ENCODE measurements at places on chromosomes 1 and 21.

- no peak for DNase-seq
These were observed 41.4 kb downstream of the TRIM62 start for GRCh38 chr1:33140153-33141149.

DNA sequence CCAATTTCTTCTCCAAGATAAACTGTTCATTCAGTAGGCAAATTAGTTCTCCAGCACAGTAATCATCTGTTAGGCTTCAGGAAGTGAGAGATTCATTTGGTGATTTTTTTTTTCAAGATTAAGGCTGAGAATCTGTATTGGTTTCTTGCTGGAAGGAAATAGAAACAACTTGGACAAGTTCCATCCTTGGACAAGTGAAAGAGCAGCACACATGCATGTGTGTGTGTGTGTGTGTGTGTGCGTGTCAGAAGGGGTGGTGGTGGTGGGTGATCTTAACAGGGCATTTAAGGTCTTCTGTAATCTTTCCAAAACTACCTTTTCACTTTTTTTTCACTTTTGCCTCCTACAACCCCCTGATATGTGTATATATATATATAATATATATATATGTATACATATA is 15.9 kb upstream of the SUCO start:
- DNase-seq: no peak

GRCh38 chr21:34348890-34349519 is 14.8 kb upstream of the KCNE2 start:
- DNase-seq: no peak

- DNase-seq: no peak
These were observed 267.4 kb downstream of the ATG4C start for GRCh38 chr1:63051356-63051755.

- no peak for DNase-seq
These were observed 7.7 kb upstream of the CD5L start for GRCh38 chr1:157849229-157849875.

GRCh38 chr1:50231209-50231608 is 122.5 kb downstream of the ELAVL4 start:
- no peak for DNase-seq

GRCh38 chr1:13624526-13624925 is 40.9 kb downstream of the PDPN start:
- DNase-seq: no peak

- no peak for DNase-seq
These were observed 29.4 kb downstream of the PSMG1 start for GRCh38 chr21:39153842-39154241.

GRCh38 chr1:202593845-202594244 is 116.4 kb downstream of the SYT2 start:
- DNase-seq: no peak

DNA sequence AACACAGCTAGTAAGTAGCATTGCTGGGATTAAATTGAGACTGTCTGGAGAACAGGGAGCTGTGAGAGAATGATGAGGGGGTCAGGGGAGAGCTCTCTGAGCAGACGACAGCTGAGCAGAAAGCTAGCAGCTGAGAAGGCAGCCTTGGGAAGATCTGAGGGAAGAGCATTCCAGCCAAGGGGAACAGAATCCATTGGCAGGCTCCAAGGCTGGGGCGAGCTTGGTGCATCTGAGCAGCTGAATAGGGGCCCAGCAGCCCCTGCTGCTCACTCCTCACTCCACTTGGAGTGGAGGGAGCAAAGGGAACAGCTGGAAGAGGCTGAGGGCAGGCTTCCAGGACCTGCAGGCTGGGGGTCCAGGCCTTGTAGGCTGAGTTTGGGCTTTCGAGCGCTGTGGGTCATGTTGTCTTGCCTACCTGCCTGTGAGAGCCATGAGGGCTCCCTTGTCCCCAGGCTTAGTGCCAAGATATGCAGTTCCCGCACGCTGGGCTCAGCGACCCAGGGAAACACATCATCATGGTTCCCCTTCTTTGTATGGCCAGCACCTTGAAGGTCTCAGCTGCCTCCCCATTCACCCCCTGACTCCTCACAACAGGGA is 10.5 kb downstream of the ACOT11 start:
- DNase-seq: no peak

DNA sequence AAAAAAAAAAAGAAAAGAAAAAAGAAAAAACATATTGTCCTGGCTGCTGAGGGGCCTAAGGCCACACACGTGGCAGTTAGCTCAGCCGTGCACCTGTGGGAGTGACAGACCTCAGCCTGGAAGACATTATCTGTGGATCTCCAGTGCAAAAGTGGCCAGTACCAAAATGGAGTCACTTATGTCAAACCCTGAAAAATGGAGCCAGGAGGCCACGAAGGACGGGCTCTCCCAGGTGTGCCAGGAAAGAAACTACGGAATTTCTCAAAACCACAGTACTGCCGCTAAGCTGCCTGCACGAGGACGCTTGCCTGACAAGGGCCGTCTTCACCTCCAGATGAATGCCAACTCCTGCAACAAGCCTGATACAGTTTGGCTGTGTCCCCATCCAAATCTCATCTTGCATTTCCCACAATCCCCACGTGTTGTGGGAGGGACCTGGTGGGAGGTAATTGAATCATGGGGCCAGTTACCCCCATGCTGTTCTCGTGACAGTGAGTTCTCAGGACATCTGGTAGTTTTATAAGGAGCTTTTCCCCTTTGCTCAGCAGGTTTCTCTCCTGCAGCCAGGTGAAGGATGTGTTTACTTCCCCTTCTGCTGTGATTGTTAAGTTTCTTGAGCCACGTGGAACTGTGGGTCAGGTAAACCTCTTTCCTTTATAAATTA is 5.3 kb upstream of the MIB2 start:
- no peak for DNase-seq

- DNase-seq: no peak
These were observed 5.4 kb downstream of the KRTAP10-12 start for GRCh38 chr21:44702111-44702972.

- DNase-seq: no peak
These were observed 346.2 kb downstream of the SMYD3 start for GRCh38 chr1:246160905-246161304.

- DNase-seq: no peak
These were observed 43.5 kb upstream of the ATF3 start for GRCh38 chr1:212565079-212565478.

DNA sequence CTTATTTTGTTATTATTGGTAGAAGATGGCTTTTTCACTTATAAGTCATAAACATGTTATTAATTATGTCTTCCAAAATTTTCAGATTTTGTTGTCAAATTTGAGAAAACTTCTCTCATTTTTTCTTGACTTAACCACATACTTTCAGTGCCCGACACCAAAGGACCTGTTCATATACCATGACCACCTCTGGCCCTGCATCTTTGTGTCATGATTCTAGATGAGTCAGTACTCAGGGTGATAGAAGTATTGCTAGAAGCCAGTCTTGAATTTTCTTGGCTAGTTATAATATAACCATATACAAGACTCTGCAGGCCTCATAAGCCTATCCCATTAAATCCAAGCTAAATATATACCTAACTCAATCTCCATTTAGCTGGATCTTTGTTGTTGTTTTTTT is 35.4 kb upstream of the DPH5 start:
- no peak for DNase-seq

- DNase-seq: no peak
These were observed 71.4 kb downstream of the LRRC7 start for GRCh38 chr1:69639159-69639558.

DNA sequence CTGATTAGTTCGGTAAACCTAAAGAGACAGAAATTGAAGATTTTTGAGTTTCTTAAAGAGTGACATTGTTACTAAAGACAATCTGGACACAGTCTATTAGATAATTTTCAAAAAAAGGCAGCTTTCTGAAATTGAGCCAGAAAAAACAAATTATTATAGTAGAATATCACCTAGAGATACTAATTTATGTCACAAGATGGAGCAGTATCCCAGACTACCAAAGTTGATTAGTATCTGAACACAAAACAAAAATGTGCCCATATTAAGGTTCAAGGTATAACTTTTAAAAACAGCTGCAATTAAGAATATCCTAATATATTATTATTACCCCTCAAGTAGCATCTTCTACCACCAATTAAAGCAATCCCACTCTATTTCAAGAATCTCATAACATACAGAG is 40.5 kb upstream of the SYT2 start:
- DNase-seq: no peak

GRCh38 chr1:182249201-182249676 is 142.4 kb downstream of the GLUL start:
- DNase-seq: no peak

- no peak for DNase-seq
These were observed 52.1 kb downstream of the MIGA1 start for GRCh38 chr1:77831566-77831965.

DNA sequence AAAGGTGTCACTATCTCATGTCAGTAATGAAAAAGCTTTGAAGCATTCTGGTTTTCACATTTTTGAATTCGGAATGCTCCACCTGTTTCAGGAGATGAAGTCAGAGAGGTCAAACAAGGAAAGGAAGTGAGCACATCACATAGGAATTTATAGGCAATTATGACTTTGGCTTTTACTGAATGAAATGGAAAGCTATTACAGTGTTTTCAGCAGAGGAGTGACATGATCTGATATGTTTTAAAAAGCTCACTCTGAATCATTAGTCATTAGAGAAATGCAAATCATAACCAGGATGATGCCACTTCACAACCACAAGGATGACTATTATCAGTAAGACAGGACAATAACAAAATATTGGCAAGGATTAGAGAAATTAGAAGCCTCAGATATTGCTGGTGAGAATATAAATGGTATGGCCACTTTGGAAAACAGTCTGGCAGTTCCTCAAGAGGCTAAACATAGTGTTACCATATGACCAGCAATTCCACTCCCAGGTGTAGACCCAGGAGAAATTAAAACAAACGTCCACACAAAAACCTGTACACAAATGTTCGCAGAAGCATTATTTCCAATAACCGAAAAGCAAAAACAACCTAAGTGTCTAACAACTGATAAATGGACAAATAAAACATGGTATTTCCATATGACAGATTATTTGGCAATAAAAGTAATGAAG is 7.5 kb downstream of the TAF1A start:
- DNase-seq: peak; percentile 77

DNA sequence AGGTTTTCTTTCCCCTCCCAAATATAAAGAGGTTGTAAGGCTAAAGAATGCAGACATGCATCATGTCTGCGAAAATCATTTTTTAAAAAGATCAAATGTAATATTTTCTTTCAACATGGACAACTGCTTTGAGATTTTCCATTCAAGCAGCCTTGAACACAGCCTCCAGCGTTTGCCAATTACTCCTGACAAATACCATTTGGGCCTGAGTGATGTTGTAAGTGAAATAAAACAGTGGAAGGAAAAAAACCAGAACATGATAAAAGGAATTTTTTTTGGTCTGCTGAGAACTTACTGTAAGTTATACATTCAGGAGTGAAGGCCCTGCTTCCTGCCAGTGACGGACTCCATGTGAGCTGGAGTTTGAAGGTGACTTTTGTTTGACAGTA is 37.2 kb downstream of the SETD4 start:
- DNase-seq: no peak

GRCh38 chr1:173960625-173961024 is 43.5 kb upstream of the SERPINC1 start:
- DNase-seq: no peak

- DNase-seq: no peak
These were observed 203.9 kb upstream of the PROX1 start for GRCh38 chr1:213783893-213784292.

GRCh38 chr1:211384524-211384923 is 57.9 kb downstream of the TRAF5 start:
- no peak for DNase-seq

DNA sequence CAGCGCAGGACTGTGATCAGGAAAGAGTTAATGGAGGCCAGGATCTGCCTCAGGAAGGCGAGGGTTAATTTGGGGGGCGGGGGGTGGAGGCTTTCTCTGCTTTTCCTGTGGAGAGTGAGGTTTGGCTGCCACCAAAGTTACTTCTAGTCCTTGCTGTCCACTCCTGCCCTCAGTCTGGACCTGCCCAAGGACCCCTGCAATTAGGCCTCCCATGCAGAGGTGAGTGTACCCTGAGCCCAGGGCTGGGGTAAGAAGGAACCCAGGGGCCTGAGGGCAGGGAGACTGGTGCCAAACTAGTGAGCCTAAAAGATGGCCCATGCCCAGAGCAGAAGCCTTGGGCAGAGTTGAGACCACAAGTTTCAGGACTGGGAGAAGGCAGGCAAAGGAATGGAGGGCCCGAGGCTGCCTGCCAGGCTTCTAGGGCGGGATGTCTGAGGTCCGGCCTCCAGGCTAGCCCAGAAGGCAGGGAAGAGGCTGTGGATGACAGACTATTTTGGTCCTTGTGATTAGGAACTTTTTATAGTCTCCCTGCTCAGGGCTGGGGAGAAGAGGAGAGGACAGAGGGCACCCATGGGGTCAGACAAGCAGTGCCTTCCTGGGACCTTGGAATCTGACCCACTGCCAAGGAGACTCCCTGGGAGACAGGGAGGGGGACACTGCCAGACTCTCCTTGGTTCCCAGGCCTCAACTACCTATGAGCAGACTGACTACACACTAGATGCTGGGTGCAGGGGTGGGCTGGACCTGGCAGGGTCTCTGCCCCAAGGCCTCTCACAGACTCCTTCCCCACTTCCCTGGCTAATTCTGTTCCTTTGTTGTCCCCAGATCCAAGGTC is at the start of gene FAM110D:
Gene FAM110D, plus strand, starts transcription at position 172 of the 835 bp plus-strand sequence. CDS start 2,213 bp downstream, outside the sequence.
- no peak for DNase-seq

DNA sequence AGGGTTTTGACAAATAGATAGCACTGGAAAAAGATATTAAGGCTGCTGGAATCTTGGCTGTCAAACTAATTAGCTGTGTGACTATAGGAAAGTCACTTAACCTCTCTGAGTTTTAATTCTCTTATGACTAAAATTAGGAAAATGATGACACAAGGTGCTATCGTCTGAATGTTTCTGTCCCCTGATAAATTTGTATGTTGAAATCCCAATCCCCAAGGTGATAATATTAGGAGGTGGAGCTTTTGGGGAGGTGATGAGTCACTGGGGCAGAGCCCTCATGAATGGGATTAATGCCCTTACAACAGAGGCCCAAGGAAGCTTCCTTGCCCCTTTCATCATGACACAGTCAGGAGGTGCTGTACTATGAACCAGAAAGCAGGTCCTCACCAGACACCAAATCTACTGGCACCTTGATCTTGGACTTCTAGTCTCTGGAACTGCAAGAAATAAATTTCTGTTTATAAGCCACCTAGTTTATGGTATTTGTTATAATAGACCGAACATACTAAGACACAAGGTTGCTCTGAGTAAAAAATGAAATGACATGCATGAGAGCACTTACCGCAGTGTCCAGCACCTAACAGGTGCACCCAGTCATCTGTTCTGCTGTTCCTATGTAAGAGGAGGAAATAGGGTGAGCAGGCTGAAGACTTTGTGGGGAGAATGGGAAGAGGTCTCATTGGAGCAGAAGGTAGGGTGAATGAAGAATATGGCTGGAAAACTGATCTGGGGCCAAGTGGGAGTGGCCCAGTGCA is 26.3 kb upstream of the DISP1 start:
- DNase-seq: no peak

- no peak for DNase-seq
These were observed at the start of gene HSD11B1 for GRCh38 chr1:209704584-209704983. TSS of gene HSD11B1 (plus strand) at chr1:209704846. CDS start at chr1:209704943, 97 bp downstream.

Data from Panc1 (cell line).